Activated naive CD8-positive, alpha-beta T cell treated with anti-CD3 and anti-CD28 coated beads for 36 hours (primary cell): ENCODE measurements at places on chromosomes 13 and 19.

GRCh38 chr19:4115818-4116385 is 8.0 kb downstream of the MAP2K2 start:
- peak; percentile 25 for DNase-seq

GRCh38 chr19:4120559-4121272 is 3.2 kb downstream of the MAP2K2 start:
- no peak for DNase-seq

- DNase-seq, result no peak
Observed at GRCh38 chr19:44807652-44808462, 1.0 kb upstream of the BCAM start.

GRCh38 chr13:110365876-110366275 is 58.8 kb downstream of the COL4A2 start:
- no peak for DNase-seq

- DNase-seq, result no peak
Observed at GRCh38 chr13:109148243-109148642, 518.8 kb downstream of the MYO16 start.
